Right kidney (tissue), 9 donors: ENCODE measurements at places on chromosomes 6 and 20.

DNA sequence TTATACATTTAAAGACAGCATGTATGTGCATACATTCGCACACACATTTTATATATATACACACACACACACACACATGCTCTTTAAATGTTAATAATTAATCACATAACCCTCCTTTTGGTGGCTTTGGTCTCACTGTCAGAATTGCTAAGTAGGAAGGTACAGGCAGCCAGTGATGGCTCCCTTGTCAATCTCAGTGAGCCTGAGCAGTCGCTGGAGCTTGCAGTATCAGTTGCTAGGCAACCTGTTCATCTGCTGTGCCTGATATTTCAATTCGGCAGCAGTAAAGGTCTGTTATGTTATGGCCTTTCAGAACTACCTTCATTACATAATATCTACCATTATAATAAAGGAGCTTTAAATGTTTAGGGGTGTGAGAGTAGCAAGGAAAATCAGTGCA, 374.3 kb downstream of the LMBRD1 start:
- no peak for DNase-seq

GRCh38 chr6:22825210-22825609, 255.8 kb downstream of the HDGFL1 start:
- DNase-seq = no peak

GRCh38 chr6:1724124-1724523, 114.4 kb downstream of the FOXC1 start:
- DNase-seq = no peak

GRCh38 chr6:56660381-56660730, 17.7 kb upstream of the DST start:
- no peak for DNase-seq

- DNase-seq = no peak
Measured at GRCh38 chr6:127564761-127565160, 12.2 kb upstream of the C6orf58 start.

DNA sequence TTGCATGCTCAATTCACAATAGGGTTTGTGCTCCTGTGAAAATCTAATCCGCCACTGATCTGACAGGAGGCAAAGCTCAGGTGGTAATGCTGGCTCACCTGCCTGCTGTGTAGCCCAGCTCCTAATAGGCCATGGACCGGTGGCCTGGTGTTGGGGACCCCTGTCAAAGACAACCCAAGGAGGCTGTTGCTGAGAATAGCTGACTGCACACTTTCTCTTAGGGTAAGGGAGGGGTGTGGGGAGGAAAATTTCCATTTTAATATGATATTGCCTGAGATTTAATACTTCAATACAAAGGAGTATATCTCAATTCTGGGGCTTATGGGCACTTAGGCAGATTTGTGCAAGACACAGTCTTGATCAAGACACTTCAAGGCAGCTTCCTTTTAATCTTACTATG, 105.8 kb downstream of the ALDH8A1 start:
- no peak for DNase-seq

DNA sequence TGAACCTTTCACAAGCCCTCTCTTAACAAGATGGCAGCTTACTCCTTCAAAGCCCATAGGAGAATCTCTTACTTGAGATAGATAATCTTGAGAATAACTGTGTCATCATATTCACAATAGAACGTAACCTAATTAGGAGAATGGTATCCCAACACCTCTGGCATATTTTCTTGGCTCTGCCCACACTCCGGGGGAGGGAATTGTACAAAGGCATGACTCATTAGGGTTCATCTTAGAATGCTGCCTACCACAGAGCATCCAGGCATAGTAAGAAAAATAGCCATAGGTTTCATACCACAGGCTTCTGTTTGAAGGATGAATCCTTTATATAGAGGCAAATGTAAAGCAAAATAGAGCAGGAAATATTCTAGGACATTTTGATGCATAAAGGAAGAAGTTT, 1100.6 kb upstream of the CITED2 start:
- no peak for DNase-seq

GRCh38 chr6:142011156-142011555, 121.6 kb upstream of the GJE1 start:
- no peak for DNase-seq

- no peak for DNase-seq
Measured at GRCh38 chr6:100115407-100116101, 121.5 kb upstream of the MCHR2 start.
